ENCODE measurements at places on chromosomes 11 and 22. TPM values are rescaled to one million over a fixed set of nuclear protein-coding genes. Genes with fewer than 3 reads are reported as not detected.

MUS81 gene
- total RNA-seq: 110 TPM

SHISAL1 gene
- not detected for total RNA-seq

PKDREJ gene
- total RNA-seq: not detected

RTCB gene
- total RNA-seq: 57.2 TPM

ZC3H12C gene
- total RNA-seq: 0.28 TPM

KCNE3 gene
- 0.19 TPM for total RNA-seq

DRD4 gene
- total RNA-seq: 0.72 TPM

MIAT gene
- total RNA-seq: 190 TPM

FADD gene
- 41.3 TPM for total RNA-seq

KRTAP5-9 gene
- total RNA-seq: not detected

MAJIN gene
- total RNA-seq: not detected

SLC22A8 gene
- total RNA-seq: not detected

PANX3 gene
- total RNA-seq: not detected
